ENCODE measurements at places on chromosomes 2 and 18.
A peak's percentile ranks its signal among the peaks of the same experiment; 100 is the strongest.

DNA sequence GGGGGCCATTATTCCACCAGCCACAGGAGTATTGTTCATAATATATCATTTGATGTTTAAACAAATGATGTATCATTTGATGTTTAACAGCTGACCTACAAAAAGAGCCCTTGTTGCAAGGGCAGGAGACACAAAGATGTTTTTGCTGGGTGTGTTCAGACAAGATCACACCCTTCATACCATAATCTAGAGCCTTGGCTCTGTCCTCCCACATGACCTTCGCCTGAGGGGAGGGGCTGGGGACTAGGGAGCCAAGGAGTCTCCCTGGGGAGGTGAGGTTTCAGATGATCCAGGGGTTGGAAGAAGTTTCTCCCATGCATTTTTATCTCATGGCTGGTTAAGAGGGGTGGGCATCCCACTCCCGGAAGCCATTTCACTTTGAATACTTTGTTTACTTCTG is 33.5 kb downstream of the CDC42EP3 start:
- DNase-seq, result no peak

DNA sequence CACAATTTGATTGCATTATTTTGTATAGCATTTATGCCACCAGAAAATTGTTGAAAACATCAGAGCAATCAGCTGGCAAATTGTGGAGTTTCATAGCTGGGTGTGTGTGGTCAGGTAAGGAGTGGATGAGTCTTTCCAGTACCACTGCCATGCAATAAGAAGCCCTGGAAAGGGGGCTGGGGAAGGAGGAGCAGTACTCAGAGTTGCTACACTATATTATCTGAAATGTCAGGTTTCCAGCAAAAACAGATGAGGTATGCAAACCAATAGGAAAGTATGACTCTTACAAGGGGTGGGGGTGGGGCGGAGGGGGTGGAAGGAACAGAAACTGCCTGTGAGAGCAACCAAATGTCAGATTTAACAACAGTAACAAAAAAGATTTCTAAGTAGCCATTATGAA is 112.2 kb downstream of the SOS1 start:
- no peak for DNase-seq

GRCh38 chr2:169110916-169111315 is 41.6 kb downstream of the DHRS9 start:
- no peak for DNase-seq

- no peak for DNase-seq
These were observed 143.5 kb downstream of the THADA start for GRCh38 chr2:43452318-43452731.

GRCh38 chr2:42246562-42246961 is 77.4 kb downstream of the EML4 start:
- DNase-seq, result no peak

DNA sequence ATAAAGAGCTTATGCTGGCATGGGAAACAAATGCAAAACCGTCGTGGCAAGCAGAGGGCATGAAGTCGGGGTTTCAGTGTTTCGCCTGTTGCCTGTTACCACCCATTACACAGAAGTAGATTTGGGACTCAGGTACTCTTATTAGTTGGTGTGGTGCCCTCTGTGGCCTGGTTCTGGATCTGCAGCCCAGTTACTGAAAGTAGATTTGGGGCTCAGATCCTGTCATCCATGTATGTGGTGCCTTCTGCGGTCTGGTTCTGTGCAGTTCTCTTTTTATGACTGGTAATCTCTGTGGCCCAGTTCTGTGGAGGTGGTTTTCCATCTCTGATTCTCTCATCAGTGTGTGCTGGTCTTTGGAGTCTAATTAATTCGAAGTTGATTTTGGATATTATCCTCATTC is 45.2 kb downstream of the ADNP2 start:
- DNase-seq, result no peak

- DNase-seq, result no peak
These were observed 41.6 kb upstream of the POU3F3 start for GRCh38 chr2:104812286-104812685.

DNA sequence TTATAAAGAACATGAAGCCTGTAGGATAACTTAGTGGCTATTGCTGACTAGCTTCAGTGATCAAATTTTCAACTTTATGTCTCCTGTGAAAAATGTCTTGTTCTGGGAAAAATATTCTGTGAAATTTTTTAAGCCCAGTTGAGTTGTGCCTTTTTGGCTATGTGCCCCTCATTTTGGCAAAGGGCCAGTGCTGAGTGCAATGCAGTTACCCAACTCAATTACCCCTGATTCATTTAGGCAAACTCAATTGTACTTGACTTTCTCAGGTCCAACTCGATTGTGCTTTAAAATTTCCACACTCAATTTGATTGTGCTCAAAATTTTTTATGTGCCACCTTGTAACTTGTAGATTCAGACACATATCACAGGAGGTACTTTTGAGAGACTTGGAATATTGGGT is 548.8 kb upstream of the NRP2 start:
- DNase-seq, result no peak

GRCh38 chr2:199705538-199705937 is 145.5 kb downstream of the FTCDNL1 start:
- DNase-seq, result no peak

DNA sequence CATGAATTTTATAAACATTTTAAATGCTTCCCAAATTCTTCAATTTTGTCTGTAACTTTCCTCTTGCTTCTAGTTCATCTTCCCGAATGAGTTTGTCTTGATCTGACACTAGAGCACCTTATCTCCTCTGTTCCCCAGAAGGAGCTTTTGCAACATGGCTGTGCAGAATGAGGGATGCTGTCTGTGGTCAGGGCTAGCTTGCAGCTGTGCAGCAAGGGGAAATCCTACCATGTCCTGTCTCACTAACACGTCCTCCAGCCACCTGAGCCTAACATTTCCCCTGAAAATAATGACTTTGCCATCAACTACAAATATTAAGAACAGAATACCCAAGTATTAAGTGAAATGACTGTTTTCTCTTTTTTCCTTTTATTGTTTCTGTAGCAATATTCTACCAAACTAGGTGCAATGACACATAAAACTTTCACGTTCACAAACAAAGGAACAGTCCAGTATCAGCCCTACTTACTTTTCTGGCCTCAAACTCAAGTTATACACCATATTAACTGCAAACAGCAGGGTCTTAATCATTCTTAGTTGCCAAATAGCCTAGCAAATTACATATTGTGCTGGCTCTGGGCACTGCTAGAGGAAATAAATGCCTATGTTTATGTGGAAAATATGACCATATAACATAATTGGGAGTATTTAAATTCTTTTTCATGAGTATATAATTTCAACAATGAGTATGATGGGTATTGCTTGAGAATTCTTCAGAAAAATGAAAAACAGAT is 423.3 kb downstream of the CMPK2 start:
- no peak for DNase-seq

GRCh38 chr2:228701506-228701905 is 520.0 kb upstream of the SPHKAP start:
- DNase-seq, result no peak

DNA sequence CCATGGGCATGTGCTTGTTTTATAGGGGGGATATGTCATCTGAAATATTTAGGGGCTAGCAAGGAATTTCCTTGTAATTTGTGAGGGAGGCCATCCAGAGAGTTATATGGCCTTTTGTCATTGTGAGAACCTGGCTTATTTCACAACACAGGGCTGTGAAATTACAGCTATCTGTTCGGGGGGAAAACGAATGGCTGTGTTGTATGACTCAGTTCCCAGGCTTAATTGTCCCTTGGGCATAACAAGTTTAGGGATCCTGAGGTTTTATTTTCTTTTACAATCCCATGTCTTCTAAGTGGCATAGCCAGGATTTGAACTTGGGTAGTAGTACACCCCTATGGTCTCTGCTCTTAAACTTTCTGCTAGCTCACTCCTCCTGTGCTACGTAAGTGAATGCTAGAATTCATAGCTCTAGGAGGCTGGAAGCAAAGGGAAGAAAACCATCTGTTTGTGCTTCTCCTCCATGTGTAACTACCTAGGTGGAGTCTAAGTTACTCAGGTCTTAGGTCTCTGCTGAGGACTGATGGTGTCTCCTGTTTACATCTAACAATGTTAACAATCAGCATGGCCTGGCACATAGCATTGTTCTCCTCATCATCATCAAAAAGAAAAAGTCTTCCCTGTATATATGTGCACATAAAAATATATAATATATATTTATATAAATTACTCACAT is 53.8 kb downstream of the SKA1 start:
- DNase-seq, result no peak

DNA sequence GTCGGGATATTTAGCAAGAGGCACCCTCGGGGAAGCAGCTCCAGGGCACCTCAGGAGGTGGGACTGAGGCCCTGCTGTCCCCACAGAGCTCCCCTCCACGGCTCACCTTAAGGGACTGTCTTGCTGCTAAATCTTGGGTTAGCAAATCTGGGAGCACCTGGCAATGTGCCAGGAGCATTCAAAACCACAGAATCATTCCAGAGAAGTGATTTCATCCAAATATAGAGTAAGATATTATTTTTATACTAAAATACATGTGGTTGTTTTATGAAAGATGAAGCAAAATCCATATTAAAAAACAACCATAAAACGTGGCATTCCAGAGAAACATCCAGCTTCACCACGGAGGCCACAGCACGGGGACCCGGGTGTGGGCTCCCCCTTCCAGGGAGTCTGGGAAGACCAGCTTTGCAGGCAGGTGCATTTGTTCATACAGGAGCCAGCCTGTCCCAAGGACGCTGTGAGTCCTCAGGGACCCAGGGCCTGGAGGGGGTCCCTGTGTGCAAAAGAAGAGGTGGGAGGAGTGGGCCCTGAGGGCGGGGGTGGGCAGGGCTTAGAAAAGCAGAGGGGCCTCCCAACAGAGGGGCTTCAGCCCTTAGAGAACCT is 16.3 kb downstream of the HS1BP3 start:
- DNase-seq, result no peak

DNA sequence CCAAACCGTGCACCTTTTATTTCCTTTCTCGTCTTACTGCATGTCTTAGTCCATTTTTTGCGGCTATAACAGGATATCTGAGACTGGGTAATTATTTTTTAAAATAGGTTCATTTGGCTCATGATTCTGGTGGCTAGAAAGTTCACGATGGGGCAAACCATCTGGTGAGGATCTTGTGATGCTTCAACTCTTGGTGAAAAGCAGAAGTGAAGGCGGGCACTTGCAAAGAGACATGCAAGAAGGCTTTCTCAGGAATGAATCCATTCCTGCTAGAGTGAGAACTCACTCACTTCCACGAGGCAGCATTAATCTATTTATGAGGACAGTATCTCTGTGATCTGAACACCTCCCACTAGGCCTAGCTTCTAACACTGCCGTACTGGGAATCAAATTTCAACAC is 327.1 kb upstream of the RBMS1 start:
- no peak for DNase-seq

DNA sequence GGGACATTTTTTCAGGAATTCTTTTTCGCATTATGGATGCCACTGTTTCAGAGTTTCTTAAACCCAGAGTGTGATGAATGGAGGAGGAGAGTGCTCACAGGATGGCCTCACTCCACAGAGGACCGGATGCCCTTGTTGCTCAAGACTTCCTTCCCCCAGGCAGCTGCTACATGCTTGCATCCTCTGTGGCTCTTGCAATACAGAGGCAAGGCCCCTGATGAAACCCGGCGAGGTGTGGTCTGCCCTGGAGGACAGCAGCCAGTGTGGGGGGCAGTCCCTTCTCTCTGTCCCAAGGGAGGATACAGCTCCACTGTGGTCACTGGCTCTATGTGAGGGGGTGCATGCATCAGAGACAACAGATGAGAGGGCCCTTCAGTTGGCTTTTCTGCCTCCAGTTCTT is 109.6 kb downstream of the SH3RF3 start:
- DNase-seq, result peak; percentile 58

DNA sequence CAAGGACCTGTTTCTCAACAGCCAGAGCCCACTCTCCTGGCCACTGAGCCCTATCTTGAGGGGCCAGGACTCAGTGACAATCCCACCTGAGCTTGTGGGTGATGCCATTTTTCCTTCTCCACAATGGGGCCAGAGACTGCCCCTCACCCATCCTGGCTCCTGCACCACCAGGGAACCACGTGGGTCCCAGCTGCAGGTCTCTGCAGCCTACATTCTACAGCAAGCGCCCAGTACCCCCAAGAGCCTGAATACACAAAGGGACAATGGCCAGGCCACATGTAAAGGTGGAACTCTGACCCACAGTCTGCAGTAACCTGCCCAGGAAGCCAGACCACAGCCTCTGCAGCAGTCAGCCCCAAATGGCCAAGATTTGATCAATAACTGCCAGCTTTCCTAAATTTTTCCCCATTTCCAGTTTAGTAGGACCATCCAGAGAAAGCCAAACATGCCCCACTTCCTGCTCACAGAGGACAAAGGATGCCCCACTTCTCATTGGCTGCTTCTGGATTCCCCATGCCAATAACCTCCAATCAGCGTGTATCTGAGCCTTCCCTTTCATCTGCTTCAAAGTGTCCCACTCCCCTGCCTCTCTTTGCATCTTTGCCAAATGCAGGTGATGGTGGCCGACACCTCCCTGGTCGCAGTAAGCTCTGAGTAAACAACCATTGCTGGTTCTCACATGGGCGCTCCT is 19.1 kb downstream of the HS1BP3 start:
- no peak for DNase-seq

- no peak for DNase-seq
These were observed 1438.0 kb upstream of the ZEB2 start for GRCh38 chr2:145957929-145958328.

- DNase-seq, result no peak
These were observed 35.5 kb downstream of the ACVR1 start for GRCh38 chr2:157840568-157841156.

DNA sequence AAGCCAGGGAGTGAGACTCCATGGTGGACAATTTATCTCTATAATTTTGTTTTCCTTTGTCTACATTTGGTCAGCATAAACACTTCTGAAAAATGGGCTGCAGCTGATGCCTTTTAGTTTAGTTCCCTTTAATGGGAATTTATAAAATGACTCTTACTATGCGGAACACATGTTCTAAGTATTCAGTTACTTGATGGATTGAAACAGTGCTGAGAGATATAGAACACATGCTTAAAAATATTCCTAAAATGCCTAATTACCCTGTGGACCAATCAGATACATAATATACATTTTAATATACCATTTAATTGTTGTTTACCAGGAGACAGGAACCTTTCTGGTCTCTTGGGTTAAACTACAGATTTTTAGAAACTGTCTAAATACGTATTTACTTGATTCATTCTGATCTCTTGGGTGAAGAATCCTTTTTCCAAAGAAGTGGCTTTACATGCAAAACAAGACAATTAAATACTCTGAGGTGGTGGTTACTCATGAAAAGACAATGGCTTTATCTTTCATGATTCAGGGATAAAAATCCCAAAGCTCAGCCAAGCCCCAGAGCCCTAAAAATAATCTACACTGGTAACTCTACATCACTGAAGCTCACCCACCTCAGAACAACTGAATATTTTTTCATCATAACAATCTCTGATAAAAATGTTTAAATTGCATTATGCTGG is 128.1 kb upstream of the SERTAD2 start:
- DNase-seq, result no peak
